Thoracic aorta (tissue), 2 donors: ENCODE measurements at places on chromosomes 3 and 15. TPM values are rescaled to one million over a fixed set of nuclear protein-coding genes. Genes with fewer than 3 reads are reported as not detected.
A peak's percentile ranks its signal among the peaks of the same experiment; 100 is the strongest.

Gene COL6A6
- total RNA-seq, result 0.42 TPM

- H3K4me3 ChIP-seq, result no peak overlapping the region
- peaks cover 32% of the 10 kb centered on the region for H3K4me1 ChIP-seq
- DNase-seq, result no peak
These were observed 157.7 kb downstream of the THSD4 start for GRCh38 chr15:71272932-71273331.

DNA sequence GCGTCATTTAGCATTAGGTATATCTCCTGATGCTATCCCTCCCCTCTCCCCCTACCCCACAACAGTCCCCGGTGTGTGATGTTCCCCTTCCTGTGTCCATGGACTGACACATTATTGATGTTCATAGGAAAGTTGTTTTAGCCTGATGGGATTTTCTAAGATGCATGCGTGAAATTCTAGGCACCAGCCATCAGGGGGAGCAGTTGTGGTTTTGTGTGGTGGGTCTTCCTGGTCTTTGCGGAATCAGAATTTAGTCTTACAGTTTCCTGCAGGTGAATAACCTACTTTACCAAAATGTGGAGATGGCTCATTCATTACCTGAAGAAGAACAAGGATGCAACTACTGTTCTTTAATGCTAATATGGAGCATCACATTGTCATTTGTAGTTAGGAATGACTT, 455.0 kb upstream of the THBS1 start:
- H3K4me3 ChIP-seq, result no peak overlapping the region
- H3K4me1 ChIP-seq, result peaks cover 19% of the 10 kb centered on the region
- H3K27me3 ChIP-seq, result no peaks in the 10 kb centered on the region

GRCh38 chr3:135779590-135780235, 185.8 kb upstream of the PPP2R3A start:
- H3K36me3 ChIP-seq, result no peaks in the 10 kb centered on the region
- H3K4me3 ChIP-seq, result no peak overlapping the region
- no peak overlapping the region for H3K27ac ChIP-seq
- DNase-seq, result no peak

GRCh38 chr3:173653781-173654180, 256.2 kb downstream of the NLGN1 start:
- peaks cover 3% of the 10 kb centered on the region for H3K4me1 ChIP-seq
- no peak overlapping the region for H3K27ac ChIP-seq
- no peak for DNase-seq
- no peaks in the 10 kb centered on the region for H3K27me3 ChIP-seq

Gene PRR20G
- total RNA-seq, result not detected

GRCh38 chr3:14957925-14958324, 10.5 kb downstream of the NR2C2 start:
- peaks cover 14% of the 10 kb centered on the region for H3K4me1 ChIP-seq
- H3K36me3 ChIP-seq, result no peaks in the 10 kb centered on the region
- H3K27me3 ChIP-seq, result no peaks in the 10 kb centered on the region
- no peak for DNase-seq
- H3K4me3 ChIP-seq, result no peak overlapping the region
- H3K27ac ChIP-seq, result no peak overlapping the region

Gene MEGF11
- total RNA-seq, result not detected

DNA sequence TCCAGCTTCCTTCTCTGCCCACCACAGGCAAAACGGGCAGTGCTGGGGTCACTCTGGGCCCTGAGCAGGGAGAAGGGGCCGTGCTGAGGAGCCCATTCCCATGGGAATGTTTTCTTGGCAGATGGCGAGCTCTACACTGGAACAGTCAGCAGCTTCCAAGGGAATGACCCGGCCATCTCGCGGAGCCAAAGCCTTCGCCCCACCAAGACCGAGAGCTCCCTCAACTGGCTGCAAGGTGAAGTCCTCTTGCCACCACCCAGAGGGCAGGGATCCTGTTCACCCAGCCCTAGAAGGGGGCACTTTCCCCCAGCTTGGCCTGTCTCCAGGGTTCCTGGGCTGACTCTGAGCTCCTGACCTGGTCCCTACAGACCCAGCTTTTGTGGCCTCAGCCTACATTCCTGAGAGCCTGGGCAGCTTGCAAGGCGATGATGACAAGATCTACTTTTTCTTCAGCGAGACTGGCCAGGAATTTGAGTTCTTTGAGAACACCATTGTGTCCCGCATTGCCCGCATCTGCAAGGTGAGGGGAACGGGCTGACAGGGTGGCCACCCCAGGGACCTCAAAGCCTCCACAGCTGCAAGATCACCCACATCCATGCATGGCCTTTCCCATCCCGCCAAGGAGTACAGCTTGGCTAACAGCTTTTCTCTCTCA, 12.4 kb downstream of the CIB1 start:
- DNase-seq, result peak; percentile 50

Gene CYP8B1
- not detected for total RNA-seq

GRCh38 chr3:15181511-15181910, 24.5 kb upstream of the CAPN7 start:
- no peak overlapping the region for H3K27ac ChIP-seq
- no peak overlapping the region for H3K4me3 ChIP-seq
- DNase-seq, result no peak
- no peaks in the 10 kb centered on the region for H3K27me3 ChIP-seq
- H3K36me3 ChIP-seq, result no peaks in the 10 kb centered on the region

GRCh38 chr3:107025961-107026360, 351.3 kb upstream of the CCDC54 start:
- H3K4me3 ChIP-seq, result no peak overlapping the region
- no peaks in the 10 kb centered on the region for H3K27me3 ChIP-seq
- H3K36me3 ChIP-seq, result no peaks in the 10 kb centered on the region
- DNase-seq, result no peak

GRCh38 chr15:45314960-45315359, 62.9 kb downstream of the SLC28A2 start:
- no peak overlapping the region for H3K4me3 ChIP-seq
- no peak for DNase-seq
- H3K27me3 ChIP-seq, result no peaks in the 10 kb centered on the region
- no peaks in the 10 kb centered on the region for H3K4me1 ChIP-seq
- no peak overlapping the region for H3K27ac ChIP-seq

DNA sequence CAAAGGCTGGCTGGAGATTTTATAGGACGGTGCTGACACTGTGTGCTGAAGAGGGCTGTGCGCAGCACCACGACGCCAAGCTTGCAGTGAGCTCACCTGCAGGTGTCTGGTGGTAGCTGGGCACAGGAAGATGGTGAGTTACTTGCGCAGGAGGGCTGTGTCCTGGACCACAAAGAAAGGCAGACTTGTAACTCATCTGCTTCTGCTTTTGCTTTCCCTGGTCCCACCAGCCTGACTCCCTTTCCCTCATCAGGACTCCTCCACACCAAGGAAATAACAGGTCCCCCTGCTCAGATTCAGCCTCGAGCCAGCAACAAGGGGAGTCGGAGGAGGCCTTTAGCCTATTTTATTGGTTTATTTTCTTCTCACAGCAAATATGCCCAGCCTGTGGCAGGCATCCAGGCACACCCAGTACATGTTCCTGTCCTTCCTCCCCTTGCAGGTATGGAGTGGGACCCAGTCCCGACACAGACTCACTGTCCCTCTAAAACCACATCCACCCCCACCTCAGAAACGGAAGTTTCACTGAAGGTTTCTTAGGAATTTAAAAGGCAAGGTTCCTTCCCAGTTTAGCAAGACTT, 35.6 kb upstream of the FLNB start:
- no peak for DNase-seq
- no peaks in the 10 kb centered on the region for H3K4me1 ChIP-seq
- no peak overlapping the region for H3K4me3 ChIP-seq
- H3K36me3 ChIP-seq, result no peaks in the 10 kb centered on the region
- H3K27ac ChIP-seq, result no peak overlapping the region

GRCh38 chr3:167051421-167051820, 328.7 kb downstream of the ZBBX start:
- no peaks in the 10 kb centered on the region for H3K36me3 ChIP-seq
- no peak overlapping the region for H3K27ac ChIP-seq
- no peak for DNase-seq
- no peaks in the 10 kb centered on the region for H3K27me3 ChIP-seq
- no peaks in the 10 kb centered on the region for H3K4me1 ChIP-seq

GRCh38 chr3:105108823-105109222, 257.9 kb upstream of the ALCAM start:
- no peaks in the 10 kb centered on the region for H3K4me1 ChIP-seq
- no peak for DNase-seq
- H3K27ac ChIP-seq, result no peak overlapping the region
- no peaks in the 10 kb centered on the region for H3K27me3 ChIP-seq
- no peak overlapping the region for H3K4me3 ChIP-seq
- no peaks in the 10 kb centered on the region for H3K36me3 ChIP-seq

Gene CYP1A1
- not detected for total RNA-seq

DNA sequence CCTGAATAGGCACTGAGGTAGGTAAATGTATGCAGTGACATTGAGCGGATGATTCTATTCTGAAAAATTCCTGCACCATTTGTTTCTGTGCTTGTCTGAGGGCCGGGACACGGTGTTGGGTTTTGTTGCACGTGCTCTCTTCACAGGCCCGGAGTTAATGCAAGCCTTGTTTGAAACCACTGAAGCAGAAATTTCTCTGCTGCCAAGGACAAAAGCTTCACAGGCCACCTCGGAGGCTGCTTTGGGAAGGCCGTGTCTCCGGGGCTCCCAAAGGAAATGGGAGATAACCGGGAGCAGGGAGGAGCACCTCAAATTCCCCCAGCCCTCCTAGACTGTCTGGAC, 179.4 kb downstream of the OPA1 start:
- no peak overlapping the region for H3K27ac ChIP-seq
- H3K4me3 ChIP-seq, result no peak overlapping the region
- H3K4me1 ChIP-seq, result no peaks in the 10 kb centered on the region
- H3K36me3 ChIP-seq, result no peaks in the 10 kb centered on the region

- no peaks in the 10 kb centered on the region for H3K36me3 ChIP-seq
- DNase-seq, result no peak
- no peak overlapping the region for H3K27ac ChIP-seq
These were observed 1134.9 kb downstream of the ROBO2 start for GRCh38 chr3:78174821-78175220.

DNA sequence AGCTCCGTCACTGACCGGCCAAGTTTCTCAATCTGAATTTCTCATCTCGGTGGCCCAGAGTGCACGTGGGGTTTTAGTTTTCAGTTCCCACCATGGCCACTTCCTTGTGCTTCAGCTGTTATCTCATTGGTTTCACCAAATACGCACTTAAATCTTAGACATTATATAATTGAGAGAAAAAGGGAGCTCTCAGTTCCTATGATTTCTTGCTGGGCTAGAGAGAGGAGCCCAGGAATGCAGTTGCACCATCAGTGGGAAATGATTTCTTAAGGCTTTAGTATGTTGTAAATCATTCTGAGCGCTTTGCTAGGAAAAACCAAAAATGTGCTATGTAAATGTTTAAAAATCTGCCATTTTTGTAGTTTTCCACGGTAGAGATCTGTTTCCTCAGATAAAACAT, 53.2 kb downstream of the OXNAD1 start:
- H3K27ac ChIP-seq, result no peak overlapping the region
- DNase-seq, result no peak
- no peaks in the 10 kb centered on the region for H3K27me3 ChIP-seq
- H3K4me3 ChIP-seq, result no peak overlapping the region
- peaks cover 27% of the 10 kb centered on the region for H3K36me3 ChIP-seq

DNA sequence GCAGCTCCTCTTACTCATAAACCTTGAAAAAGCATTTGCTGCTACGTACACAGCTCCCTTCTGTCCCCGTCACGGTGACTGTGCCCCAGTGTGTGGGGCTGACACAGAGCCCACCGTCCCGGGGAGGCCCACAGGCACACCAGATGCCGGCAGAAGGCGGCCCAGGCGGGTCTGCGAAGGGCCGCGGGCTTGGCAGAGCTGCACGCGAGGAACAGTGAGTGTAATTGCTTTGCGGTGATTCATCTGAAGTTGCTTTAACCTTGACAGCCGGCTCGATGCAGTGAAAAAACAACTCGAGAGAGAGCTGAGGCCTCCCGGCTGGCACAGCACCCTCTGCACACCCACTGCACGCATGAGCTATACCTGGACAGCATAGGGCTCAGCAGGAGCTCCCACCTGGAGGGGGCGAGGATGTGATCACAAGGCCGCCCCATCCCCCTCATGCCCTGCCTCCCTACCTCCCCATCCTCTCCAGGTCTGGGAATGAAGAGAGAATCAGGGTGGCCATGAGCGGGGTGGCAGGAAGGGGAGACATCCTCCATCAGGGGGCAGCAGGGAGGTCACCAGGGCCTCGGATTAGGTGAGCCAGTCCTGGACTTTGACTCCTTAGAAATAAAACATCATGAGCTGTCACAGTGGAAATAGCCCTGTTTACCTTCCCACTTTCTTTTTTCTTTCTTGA, 172.7 kb downstream of the MEGF11 start:
- H3K27me3 ChIP-seq, result no peaks in the 10 kb centered on the region
- DNase-seq, result no peak
- H3K27ac ChIP-seq, result peak overlapping the region; percentile 9
- peak overlapping the region; percentile 47 for H3K4me3 ChIP-seq
- peaks cover 13% of the 10 kb centered on the region for H3K4me1 ChIP-seq
- H3K36me3 ChIP-seq, result no peaks in the 10 kb centered on the region

Gene KIF15
- 2.4 TPM for total RNA-seq

DNA sequence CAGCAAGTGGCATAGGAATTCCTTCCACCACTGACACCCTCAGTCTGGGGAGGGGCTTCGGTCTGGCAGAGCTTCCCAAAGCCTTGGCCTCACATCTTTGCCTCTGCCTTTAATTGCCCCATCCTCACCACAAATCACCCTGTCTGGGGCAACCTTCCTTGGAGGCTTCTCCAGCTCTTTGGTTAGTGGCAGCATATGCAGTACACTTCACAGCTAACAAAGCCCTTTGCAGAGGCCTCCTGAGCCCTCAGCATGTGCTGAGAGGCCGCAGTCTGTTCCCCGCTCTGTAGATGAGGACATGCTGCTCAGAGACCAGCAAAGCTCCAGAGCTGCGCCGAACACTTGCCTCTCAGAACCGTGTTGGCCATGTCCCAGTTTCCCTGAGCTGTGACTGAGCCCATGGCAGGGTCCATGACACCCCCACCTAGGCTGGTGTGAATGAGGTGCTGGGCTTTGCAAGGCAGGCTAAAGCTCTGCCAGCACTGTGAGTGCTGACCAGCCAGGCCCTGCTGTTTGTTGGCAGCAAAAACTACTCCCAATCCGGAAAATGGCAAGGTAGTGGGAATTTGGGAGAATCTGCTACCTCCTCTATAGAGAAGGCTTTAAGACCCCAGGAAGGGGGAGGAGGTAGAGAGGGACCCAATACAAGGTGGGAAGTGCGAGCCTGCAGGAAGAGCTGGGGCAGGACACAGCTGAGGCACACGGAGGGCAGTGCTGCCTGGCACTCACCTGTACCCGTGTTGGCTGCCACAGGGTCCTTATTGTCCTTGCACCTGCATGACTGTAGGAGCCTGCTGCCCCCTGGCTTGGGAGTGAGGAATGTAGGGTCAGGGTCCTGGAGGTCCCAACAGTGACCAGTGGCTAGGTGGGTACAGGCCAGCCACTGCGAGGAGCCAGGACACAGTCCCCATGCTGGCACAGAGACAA, 8.4 kb upstream of the KLF15 start:
- H3K4me1 ChIP-seq, result no peaks in the 10 kb centered on the region
- no peak overlapping the region for H3K27ac ChIP-seq
- H3K36me3 ChIP-seq, result no peaks in the 10 kb centered on the region
- DNase-seq, result no peak
- H3K4me3 ChIP-seq, result no peak overlapping the region
- H3K27me3 ChIP-seq, result no peaks in the 10 kb centered on the region
